ENCODE measurements at places on chromosomes 11 and 22.

GRCh38 chr11:71396548-71397123 is 51.6 kb downstream of the DHCR7 start:
- no peak for DNase-seq

DNA sequence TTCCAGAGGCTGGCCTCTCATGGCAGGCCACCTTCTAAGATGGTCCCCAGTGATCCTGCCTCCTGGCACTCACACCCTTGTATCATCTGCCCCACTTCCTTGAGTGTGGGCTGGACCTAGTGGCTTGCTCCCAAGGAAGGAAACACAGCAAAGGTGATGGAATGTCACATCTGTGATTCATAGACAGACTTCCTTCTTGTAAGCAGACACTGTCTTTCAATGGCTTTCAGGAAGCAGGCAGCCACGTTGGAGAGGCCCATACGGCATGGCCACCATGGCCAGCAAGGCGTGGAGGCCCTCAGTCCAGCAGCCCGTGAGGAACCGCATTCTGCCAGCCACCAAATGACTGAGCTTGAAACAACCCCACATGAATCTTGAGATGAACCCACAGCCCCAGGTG is 11.3 kb downstream of the LMO1 start:
- DNase-seq: no peak

GRCh38 chr11:132125988-132126871 is 755.8 kb downstream of the NTM start:
- DNase-seq: peak; percentile 29

GRCh38 chr11:65546217-65546958 is 11.8 kb downstream of the LTBP3 start:
- DNase-seq: peak; percentile 98

DNA sequence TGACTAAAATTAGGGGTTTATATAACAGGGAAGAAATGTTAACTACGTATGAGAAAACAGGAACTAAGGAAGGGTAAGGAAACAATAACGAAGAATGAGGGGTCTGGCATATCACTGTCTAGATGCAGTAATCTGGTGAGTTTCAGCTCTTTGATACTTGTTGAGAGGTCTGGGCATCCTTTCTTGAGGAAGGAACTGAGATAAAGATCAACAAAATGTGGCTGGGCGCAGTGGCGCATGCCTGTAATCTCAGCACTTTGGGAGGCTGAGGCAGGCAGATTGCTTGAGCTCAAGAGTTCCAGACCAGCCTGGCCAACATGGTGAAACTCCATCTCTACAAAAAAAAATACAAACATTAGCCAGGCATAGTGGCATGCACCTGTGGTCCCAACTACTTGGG is 2.7 kb downstream of the DCDC1 start:
- DNase-seq: peak; percentile 10

DNA sequence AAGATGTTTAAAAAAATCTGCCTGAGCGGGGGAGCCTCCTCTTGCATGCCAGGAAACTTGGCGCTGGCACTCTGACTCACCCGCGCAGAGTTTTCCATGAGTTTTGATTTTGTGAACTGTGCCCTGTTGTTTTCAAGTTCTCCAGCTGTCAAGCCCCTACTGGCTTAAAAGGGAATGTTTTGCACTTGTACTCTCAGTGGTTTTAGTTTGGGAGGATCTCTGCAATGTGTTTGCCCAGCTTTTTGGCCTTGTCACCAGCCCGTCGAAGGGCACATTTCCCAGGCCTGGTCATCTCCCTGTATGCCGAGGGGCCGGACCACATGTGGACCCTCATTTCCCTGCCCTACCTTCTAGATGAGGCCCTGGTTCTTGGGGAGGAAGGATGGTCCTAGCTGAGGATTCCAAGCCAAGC is 12.2 kb downstream of the MRGPRF start:
- no peak for DNase-seq

- DNase-seq: peak; percentile 47
These were observed 76.9 kb upstream of the TCF20 start for GRCh38 chr22:42347281-42347824.

DNA sequence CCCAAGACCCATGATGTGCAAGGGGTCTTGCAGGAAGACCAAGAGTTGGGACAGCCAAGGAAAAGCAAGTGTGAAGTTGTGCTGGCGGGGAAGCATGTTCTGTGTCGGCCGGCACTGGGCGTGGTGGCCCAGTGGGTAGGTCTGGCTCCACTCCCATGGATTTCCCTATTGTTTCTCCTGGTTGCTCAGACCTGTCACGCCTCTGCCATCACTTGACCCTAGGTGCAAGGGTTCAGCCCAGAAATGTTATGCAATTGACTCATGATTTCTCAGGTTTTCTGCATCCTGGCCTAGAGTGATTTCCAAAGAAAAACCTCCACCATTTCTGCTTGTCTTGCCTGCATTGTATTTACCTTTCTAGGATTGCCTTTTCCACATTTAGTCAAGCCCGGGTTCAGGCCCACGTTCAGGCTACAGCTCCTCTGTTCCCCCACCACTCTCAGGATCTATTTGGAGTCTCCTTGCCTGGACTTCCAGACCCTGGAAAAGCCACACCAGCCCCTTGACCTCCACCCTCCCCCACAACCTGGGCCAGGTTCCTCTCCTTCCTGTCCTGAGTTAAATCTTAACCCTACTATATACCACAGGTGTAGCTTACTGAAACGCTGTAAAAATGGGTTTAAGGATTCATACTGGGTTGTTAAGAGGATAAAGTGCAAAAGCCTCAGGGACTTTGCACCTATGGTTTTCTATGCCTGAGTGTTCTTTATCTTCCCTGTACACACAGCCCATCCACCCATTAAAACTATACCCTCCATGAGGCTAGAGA is 17.5 kb upstream of the FOLR1 start:
- no peak for DNase-seq

- DNase-seq: no peak
These were observed 51.4 kb downstream of the JAM3 start for GRCh38 chr11:134120143-134120850.

- no peak for DNase-seq
These were observed 587.2 kb downstream of the BRD1 start for GRCh38 chr22:49240472-49240871.

DNA sequence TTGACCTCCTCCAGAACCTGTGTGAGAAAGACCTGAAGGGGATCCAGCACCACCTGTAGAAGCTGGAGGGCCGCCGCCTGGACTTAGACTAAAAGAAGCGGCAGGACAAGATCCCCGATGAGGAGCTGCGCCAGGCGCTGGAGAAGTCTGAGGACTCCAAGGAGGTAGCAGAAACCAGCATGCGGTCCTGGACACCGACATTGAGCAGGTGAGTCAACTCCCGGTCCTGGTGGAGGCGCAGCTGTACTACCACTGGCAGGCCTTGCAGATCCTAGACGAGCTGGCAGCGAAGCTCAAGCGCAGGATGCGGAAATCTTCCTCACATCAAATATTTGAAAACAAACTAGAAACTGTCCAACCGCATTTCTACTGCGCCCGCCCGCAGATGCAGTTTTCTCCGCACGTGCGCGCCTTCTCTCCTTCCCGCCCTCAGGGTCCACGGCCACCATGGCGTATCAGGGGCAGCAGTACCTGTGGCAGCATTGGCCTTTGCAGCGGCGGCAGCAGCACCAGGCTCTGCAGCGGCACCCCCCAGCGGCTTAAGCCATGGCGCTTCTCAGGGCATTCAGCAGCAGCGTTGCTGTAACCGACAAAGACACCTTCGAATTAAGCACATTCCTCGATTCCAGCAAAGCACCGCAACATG is 10.2 kb downstream of the CLDN25 start:
- no peak for DNase-seq

GRCh38 chr22:19147195-19147780 is 2.8 kb downstream of the GSC2 start:
- DNase-seq: no peak

DNA sequence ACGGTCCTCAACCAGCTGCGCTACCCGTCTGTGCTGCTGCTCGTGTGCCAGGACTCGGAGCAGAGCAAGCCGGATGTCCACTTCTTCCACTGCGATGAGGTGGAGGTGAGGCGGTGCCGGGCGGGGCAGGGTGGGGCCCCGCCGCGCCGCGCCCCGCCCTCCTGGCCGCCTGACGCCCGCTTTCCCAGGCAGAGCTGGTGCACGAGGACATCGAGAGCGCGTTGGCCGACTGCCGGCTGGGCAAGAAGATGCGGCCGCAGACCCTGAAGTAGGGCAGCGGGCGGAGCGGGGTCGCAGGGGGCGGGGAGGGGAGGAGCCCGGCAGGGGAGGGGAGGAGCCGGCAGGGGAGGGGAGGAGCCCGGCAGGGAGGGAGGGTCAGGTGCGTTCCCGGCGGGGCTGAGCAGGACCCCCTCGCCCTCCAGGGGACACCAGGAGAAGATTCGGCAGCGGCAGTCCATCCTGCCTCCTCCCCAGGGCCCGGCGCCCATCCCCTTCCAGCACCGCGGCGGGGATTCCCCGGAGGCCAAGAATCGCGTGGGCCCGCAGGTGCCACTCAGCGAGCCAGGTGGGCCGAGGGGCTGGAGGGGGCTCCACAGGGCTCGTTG is 14.7 kb downstream of the EPS8L2 start:
- no peak for DNase-seq

GRCh38 chr22:42217019-42217751 is 53.3 kb downstream of the TCF20 start:
- peak; percentile 23 for DNase-seq

- peak; percentile 53 for DNase-seq
These were observed 25.9 kb upstream of the SCARF2 start for GRCh38 chr22:20463324-20464095.

- DNase-seq: no peak
These were observed 1.3 kb downstream of the TMEM86A start for GRCh38 chr11:18699848-18700261.

Measured in activated CD8-positive, alpha-beta T cell treated with anti-CD3 and anti-CD28 coated beads for 36 hours (primary cell).